Caco-2 (cell line): ENCODE measurements at places on chromosomes 3 and 15. TPM values are rescaled to one million over a fixed set of nuclear protein-coding genes. Genes with fewer than 3 reads are reported as not detected.

Gene PLA1A
- 0.46 and 0.75 TPM in 2 replicates for total RNA-seq

DNA sequence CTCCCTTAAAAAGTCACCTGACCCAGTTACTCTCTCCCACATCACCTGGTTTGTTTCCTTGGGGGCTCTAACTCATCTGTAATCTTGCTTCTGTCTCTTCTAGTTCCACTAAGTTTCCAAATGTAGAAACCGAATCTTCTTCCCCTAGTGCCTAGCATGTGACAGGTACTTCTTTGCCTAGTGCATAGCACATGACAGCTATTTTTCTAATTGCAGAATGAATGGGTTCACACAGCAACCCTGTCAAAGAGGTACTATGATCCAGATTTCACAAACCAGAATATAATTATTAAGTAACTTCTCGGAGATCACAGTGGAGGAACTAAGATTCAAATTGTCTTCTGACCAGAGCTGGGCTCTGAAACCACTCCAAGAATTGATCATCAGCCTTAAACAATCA, 7.4 kb downstream of the DPH3 start:
- no peak overlapping the region for H3K27ac ChIP-seq
- no peak for DNase-seq
- H3K4me1 ChIP-seq, result peaks cover 5% of the 10 kb centered on the region; the same call in 1 of the 2 replicates

DNA sequence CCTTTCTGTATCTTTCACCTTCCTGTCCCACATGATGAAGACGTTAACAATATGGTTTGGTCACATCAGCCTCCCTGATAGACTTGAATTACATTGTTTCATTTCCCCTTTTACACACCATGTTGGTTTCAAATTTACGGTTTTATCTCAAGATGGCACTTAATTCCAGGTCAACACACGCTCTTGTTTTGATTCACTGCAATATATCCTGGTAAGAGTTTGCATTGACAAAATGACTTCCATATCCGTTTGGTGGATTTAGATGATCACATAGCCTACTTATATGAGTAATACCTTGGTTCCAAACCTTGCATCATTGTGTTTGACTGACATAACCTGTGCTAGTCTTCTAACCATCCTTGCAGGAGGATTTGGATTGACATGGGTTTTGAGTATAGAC, 499.4 kb downstream of the ROBO1 start:
- no peaks in the 10 kb centered on the region for H3K36me3 ChIP-seq
- no peak overlapping the region for H3K4me3 ChIP-seq
- H3K27me3 ChIP-seq, result no peaks in the 10 kb centered on the region
- H3K4me1 ChIP-seq, result no peaks in the 10 kb centered on the region

- no peak for DNase-seq
- no peaks in the 10 kb centered on the region for H3K36me3 ChIP-seq
- no peak overlapping the region for H3K4me3 ChIP-seq
- H3K4me1 ChIP-seq, result no peaks in the 10 kb centered on the region
Observed at GRCh38 chr15:43702701-43703424, 9.2 kb downstream of the CKMT1A start.

GRCh38 chr3:10574101-10574620, 68.8 kb upstream of the ATP2B2 start:
- no peaks in the 10 kb centered on the region for H3K36me3 ChIP-seq
- H3K4me1 ChIP-seq, result no peaks in the 10 kb centered on the region
- H3K27me3 ChIP-seq, result no peaks in the 10 kb centered on the region; the same call in 1 of the 2 replicates
- H3K27ac ChIP-seq, result no peak overlapping the region
- H3K4me3 ChIP-seq, result no peak overlapping the region
